ENCODE measurements at places on chromosomes 5 and 9.

DNA sequence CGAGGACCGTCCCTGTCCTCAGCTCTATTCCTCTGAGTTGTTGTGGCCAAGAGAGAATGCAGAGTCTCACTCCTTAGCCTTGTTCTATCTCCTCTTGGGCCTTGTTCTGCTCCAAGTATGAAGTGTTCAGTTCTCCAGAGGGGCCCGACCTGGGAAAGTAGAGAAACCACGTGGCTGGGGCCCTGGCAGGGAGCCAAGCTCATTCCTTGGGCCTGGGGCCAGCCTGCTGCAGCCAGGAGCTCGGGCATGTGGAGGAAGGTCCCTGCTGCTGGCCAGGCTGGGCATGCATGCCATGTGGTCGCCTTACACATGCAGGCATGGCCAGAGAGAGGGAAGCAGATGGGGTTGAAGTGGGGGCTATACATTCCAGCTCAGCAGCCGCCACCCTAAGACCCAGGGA is 60.7 kb downstream of the COL27A1 start:
- DNase-seq, result no peak

DNA sequence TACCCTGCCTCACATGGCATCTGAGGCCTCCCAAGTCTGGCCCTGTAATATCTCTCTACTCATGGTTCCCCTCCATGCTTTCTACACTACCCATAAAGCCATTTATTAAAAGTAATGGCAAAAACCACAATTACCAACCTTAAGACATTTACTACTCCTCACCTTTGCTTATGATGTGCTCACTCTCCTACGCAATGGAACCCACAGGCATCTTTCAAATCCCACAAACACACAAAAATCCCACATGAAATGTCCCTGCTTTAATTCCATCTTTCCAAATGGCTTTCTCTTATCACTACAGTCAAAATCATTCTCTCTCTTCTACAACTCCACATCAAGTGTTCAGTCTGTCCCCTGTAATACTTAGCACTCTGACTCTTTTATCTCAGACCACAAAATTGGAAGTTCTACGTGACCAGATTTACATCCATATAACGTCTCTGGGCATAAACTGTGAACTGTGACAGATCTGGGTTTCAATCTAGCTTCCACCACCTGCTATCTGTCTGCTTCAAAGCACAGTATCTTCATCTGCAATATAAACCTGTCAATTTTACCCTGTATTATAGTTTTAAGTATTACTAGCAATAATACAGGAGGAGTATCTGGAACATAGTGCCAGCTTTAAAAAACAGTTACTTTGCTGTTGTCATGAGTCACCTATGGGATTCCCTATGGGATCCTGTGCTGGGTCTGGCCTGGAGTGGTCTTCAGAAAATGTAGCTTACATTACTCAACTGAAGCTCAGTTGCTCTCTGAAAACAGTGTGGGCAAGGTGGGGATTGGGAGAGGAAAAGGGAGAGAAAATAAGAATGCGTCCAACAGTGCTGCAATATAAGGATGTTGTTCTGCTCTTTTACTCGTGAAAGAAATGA is 137.1 kb upstream of the TRIM32 start:
- no peak for DNase-seq

DNA sequence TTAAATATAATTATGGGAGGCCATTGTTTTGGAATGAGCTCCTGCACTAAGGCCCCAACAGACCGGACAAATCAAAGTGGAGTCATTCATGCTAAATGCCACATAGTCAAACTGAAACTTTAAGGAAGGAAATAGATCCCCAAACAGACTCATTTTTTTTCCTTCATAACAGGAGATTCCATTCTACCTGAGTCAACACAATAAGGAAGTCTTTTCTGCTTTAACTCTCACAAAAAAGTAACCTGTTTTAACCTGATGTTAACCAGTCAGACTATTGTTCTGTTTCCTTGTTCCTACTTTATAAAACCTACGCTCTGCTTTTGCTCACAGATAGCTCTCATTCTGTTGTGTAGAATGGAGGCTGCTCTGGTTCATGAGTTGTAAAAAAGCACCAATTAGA is 234.9 kb downstream of the YTHDC2 start:
- DNase-seq, result no peak

GRCh38 chr9:128101690-128102089 is 25.8 kb downstream of the PTGES2 start:
- no peak for DNase-seq
